ENCODE measurements at places on chromosomes 6 and 20.

GRCh38 chr6:53926505-53926904 lies 131.7 kb downstream of the LRRC1 start:
- no peak for DNase-seq

GRCh38 chr6:123418071-123418470 lies 218.7 kb downstream of the TRDN start:
- no peak for DNase-seq

DNA sequence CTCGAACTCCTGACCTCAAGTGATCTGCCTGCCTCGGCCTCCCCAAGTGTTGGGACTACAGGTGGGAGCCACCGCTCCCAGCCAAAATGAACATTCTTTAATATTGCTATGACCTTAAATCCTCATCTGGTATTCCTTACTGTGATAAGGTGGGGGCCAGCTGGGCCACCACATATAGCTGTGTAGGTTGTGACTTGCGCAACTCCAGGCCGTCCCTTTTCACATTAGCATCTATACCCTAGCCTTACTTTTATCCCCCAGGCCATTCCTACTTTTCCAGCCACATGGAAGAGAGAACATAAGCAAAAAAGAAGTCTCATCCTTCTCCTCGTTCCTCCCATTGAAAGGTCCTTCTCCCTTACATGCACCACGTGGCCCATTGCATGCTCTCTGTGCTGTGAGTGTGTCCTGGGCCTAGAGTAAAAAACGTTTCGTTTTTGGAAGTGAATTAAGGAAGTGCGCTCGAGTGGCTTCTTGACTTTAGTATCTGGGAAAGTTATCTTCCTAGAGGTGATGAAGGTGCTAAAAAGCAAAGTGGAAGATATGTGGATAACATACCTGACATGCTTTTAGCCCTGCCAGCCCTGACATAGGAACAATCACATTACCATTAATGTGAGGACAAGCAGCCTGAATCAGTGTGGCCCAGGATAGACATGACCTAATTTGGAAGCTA lies 56.8 kb upstream of the KIF13A start:
- DNase-seq = no peak

DNA sequence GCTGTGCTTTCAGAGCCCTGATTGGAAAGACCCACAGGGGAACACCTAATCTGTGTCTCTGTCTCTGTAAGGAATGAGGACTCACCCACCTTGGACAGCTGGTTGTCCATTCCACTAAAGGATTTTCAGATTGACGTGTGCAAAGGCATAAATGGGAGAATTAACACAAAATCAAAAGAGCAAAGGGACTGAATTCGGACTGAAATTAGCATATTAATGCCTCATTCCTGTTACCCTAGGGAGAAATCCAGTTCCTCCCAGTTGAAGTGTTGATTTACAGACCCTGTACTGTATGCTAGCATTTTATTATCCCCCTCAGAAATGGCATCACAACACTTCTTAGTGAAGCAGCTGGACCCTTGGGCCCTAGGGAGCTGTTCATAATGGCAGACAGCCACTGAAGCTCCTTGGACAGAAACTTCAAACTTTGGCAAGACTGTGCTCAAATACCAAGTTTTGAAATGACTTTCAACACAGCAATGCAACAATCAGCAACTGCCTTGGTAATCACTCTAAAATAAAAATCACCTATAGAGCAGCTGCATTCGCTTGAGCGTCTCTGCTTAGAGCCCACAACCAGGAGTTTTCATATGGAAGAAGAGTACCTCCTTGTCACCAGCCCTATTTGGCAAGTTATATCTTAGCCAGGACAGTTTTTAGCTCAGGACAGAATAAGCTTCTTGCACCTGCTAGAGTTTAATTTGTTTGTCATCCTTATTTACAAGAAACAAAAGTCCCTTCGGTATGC lies 118.1 kb downstream of the TRDN start:
- no peak for DNase-seq

DNA sequence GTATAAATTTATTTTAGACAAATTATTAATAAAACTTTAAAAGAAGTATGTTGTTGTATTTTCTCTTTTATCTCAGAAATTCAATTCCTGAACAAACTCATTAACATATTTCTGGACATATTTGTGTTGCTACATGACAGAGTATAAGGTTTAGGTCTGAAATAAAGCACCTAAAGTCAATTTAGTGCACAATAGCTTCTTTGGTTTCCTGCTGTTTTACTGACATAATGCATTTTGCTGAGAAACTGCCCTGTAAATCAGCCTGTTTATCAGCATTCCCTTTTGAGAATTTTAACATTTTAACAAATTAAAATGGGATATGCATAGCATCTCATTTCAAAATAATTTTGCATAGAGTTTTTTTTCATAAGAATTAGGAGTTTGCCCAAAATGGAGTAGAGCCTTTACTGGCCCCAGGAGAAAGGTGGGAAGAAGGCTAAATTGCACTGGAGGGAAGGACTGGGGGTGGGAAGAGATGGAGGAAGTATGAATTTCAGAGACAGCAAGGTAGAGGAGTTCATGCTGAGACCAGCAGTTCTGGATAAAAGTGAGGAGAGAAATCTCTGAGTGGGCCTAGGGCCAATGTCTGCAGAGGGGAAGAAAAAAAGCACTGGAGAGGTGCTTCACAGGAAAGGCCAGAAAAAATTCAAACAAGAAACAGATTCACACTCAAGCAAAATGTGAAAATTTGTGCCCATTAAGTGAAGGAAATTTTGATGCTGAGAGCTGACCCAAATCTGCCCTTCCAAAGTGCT lies 324.2 kb upstream of the HSF2 start:
- no peak for DNase-seq

- DNase-seq = peak; percentile 57
Measured at GRCh38 chr6:131519670-131520436, 53.2 kb upstream of the ARG1 start.

- DNase-seq = no peak
Measured at GRCh38 chr6:92174398-92175073, 1244.8 kb downstream of the EPHA7 start.

DNA sequence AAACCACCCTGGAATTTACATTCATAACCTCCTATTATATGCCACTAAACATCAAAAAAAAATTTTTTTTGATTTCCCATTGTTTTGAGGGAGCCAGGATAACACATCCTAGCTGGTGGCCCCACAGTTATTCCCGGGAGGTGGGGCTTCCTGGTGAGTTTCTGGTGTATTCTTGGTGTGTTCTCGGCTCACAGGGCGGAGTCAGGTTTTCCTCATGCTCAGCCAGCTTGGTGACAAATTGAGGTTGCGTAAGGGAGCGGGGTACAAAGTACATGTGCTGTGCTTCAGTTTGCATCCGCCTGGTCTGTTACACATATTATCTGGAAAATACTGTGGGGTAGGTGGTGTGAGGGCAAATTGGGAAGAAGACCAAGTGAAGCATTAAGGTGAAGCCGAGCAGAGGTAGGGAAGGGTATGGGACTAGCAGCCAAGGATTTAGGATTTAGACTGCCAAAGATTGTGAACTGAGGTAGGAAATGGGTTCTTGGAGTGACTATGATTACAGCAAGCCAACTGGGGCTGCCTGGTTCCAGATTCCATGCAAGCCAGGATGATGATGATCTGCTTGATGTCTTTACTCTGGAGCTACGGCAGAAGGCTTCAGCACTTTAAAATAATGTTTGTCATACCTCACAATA lies 46.2 kb upstream of the EEF1A1 start:
- DNase-seq = no peak

DNA sequence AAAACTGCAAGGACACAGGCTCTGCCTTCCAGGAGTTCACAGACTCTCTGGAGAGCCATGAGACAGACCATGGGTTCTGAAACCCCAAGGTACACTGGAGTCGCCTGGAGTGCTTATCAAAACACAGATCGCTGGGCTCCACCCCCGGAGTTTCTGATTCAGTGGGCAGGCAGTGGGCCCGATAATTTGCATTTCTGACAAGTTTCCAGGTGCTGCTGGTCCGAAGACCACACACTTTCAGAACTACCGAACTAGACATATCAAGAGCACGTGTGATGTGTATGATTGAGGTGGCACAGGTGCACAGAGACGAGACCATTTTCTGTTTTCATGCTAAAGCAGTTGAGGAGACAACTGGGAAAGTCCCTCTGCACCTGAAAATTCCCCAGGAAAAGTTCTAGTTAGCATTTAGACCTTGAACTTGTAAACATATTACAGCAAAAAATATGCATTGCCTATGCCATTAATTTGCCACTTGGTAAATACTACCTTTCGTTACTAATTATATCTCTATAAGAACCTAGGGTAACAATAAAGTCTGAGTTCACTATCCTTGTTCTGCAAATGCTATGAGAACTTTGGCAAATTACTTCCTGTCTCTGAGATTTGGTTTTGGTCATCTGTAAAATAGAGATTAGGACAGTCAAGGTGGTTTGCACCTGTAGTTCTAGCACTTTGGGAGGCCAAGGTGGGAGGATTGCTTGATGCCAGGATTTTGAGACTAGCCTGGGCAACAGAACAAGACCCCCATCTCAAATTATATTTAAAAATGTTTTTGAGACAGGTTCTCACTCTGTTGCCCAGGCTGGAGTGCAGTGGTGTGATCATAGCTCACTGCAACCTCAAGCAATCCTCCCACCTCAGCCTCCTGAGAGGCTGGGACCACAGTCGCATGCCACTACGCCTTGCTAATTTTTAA lies 14.3 kb upstream of the PIM1 start:
- no peak for DNase-seq

- DNase-seq = no peak
Measured at GRCh38 chr6:128516514-128516898, 3.9 kb downstream of the PTPRK start.

- no peak for DNase-seq
Measured at GRCh38 chr6:143224516-143224915, 163.8 kb downstream of the AIG1 start.

All from naive thymus-derived CD4-positive, alpha-beta T cell (primary cell).